ENCODE measurements at places on chromosomes 6 and 20.

- DNase-seq: no peak
Measured at GRCh38 chr6:166277018-166277417, 31.2 kb downstream of the PRR18 start.

DNA sequence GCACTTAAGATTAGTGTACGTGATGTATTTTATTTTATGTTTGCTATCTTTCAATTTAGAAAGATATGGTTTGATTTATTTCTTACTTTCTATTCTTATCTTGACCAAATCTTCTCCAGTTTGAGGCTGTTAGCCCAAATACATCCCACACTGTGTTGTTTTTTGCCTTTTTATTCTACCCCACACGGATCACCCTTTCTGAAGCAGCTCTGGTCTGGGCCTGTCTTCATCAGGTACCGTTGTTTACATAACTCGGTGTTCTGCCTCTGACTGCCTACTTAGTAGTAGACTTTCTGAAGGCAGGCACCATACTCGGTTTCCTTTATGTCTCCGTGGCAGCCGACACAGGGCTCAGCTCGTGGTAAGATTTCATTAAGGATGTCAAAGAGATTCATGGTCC, 95.0 kb downstream of the PHACTR1 start:
- DNase-seq: no peak

DNA sequence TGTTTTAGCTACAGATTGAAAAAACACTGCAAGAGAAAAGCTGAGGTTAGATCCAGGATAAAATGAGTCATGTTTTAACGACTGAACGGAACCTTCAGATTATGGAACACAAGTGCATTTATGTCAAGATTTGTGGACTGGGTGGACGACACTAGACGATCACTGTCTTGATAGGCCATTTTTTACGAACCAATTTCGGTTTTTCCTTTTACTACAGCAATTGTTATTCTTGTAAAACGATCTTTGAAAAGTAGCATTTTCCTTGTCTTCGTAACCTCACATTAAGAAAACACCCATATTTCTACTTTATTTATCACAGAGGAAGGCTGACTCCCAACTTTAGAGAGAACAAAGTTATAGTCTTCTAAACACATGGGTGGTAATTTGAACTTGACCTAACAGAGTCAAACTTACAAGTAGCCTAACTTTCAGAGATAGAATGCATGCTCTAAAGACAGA, 294.2 kb upstream of the TCF21 start:
- no peak for DNase-seq

GRCh38 chr6:168704678-168705077, 263.7 kb downstream of the SMOC2 start:
- DNase-seq: no peak

GRCh38 chr6:104596091-104596490, 263.6 kb downstream of the HACE1 start:
- no peak for DNase-seq

DNA sequence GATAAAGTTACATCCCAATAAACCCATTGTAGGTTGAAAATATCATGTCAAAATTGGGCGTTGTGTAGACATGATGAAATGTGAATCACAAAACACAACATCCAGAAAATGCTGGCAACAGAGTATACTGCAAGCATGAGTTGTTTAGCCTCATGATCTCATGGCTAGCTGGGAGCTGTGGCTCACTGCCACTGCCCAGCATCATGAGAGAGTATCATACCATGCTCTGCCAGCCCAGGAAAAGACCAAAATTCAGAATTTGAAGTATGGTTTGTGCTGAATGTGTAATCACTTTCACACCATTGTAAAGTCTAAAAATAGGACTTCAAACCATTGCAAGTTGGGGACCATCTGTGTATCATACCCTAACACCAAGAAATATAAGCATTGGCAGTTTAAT, 45.2 kb upstream of the SMAP1 start:
- no peak for DNase-seq

- no peak for DNase-seq
Measured at GRCh38 chr20:31894980-31895675, 24.7 kb downstream of the TTLL9 start.

- DNase-seq: no peak
Measured at GRCh38 chr6:82841309-82841708, 224.3 kb downstream of the UBE3D start.

DNA sequence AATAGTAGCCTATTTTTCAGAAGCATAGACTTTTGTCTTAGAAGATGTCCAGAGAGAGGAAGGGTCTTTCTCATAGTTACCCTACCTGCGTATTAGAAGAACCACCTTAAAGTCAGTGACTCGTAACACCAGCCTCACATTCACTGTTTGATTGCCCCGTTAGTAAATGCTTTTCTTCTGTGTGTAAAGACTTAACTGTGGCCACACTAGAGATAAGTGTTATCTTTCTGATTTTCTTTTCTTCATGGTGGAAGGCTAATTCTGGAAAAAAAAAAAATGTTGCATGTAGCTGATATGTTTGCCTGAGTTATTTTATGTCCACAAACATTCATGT, 83.9 kb downstream of the SAMD3 start:
- no peak for DNase-seq

- DNase-seq: peak; percentile 40
Measured at GRCh38 chr6:110875548-110876169, 1.1 kb downstream of the AMD1 start.

DNA sequence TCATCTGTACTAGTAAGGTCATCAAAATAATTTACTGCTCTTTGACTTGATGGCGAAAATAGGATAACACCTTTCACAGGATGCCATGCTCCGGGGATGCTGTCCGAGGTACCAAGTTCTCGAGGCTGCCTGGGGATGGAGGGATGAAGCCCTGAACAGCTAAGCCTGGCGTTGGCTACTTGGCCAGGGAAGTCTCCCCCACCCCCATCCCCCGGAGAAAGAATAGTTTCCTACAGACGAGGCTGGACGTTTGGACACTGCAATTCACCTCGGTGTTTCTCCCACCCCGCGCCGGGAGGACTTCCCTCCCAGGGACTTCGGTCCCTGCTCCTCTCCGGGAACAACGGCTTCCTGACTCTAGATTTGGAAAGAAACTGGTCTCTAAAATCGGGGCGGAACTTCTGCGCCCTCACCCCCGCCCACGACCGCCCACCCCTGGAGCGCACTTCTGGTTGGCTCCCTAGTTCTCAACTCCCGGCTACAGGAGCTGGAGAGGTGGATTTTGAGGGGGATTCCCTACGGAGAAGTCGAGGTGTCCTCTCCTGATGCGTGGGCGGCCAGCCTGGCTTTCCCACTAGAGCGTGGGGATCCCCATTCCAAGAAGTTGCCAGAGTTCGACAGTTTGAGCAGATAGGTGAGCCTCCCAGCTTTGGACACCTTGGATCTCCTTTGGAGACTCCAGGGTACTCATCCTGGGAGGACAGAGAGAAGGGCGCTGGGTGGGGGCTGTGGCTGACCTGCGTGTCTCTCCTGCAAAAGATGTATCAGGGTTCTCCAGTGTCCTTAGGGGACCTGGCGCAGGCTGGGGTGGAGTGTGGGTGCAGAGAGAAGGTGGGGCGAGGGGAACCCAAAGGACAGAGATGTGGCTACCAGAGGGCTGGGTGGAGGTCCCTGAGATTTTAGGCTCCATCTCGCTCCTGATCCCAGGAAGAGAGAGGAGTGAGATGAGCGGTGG, 1.1 kb downstream of the PCSK2 start:
- no peak for DNase-seq

DNA sequence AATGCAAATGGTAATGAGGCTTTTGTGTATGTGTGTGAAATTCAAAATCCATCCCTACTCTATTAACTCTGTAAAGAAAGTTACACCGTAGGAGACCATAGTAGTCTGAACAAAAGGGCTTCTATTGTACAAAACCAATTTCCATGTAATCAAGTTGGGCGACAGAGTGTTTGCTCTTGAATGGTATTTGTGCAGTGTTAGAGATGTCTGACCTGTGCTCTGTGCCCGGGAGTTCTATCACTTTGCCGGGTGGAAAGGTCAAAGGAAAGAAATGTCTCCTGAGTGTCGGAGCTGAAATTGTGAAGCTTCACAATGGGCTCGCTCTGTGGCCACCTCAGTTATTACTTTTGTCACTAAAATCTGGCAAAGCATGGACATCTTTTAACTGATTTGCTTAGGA, 312.0 kb downstream of the SAMD5 start:
- DNase-seq: no peak

GRCh38 chr6:146357578-146358430, 185.8 kb upstream of the RAB32 start:
- DNase-seq: no peak

GRCh38 chr20:41617059-41617901, 897 bp downstream of the CHD6 start:
- DNase-seq: no peak

GRCh38 chr6:157216570-157216969, 106.7 kb downstream of the TMEM242 start:
- DNase-seq: no peak

- DNase-seq: no peak
Measured at GRCh38 chr6:128363020-128363813, 157.2 kb downstream of the PTPRK start.

GRCh38 chr6:147057188-147057587, 147.0 kb upstream of the STXBP5 start:
- no peak for DNase-seq

GRCh38 chr6:157675831-157676230, 147.2 kb upstream of the SNX9 start:
- no peak for DNase-seq

- no peak for DNase-seq
Measured at GRCh38 chr6:141878686-141879085, 254.0 kb upstream of the GJE1 start.

DNA sequence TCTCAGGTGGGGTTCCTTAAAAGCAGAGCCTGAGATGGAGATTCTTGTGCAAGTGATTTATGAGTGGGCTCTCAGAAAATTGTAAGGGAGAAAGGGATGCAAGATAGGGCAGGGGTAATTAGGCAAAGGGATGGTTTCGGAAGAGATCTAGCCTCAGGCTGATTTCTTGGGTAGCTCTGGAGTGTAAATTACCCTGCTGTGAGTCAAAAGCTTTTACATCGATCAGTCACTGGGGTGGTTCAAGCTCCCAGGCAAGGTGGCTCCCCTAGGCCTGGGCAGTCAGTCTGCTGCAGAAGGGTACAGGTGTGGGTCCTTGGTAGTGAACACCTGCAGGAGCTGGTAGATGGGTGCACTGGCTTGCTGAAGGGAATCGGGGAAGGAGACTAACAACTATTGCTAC, 11.1 kb upstream of the PM20D2 start:
- no peak for DNase-seq

DNA sequence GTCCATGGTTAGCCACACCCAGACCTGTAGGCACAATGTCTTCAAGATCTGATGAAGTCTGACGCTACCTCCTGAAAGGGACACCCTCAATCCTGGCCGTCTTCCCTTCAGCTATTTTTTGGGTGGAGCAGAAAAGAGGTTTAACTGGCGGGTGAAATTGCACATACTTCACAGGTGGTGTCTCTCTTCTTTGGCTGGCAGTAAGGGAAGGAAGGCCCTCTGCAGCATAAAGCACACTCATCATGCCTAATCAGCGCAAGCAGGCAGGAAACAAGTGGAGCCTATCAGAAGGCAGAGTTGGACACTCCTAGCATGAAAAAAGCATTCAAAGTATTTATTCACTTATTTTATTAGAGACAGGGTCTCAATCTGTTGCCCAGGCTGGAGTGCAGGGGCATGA, 32.9 kb downstream of the PNLDC1 start:
- DNase-seq: no peak

DNA sequence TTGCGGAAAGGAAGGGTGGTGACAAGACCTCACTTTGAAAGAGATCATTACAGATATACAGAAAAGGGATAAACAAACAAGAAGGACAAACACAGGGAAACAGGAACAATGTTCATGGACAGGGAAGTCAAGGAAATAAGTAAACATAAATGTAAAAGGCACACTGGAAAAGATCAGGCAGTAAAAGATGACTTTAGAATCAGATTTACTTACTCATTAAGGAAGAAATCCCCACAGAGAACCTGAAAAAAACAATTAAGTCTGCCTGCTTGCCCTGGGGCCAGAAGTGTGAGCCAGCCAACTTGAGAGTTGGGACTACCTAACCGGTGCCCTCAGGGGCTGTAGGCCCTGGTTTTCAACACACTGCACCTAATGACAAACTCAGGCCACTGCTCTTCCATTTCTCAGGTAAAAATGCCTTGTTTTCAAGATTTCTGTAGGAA, 1.7 kb downstream of the APMAP start:
- no peak for DNase-seq

GRCh38 chr6:157632821-157633220, 190.2 kb upstream of the SNX9 start:
- DNase-seq: no peak

DNA sequence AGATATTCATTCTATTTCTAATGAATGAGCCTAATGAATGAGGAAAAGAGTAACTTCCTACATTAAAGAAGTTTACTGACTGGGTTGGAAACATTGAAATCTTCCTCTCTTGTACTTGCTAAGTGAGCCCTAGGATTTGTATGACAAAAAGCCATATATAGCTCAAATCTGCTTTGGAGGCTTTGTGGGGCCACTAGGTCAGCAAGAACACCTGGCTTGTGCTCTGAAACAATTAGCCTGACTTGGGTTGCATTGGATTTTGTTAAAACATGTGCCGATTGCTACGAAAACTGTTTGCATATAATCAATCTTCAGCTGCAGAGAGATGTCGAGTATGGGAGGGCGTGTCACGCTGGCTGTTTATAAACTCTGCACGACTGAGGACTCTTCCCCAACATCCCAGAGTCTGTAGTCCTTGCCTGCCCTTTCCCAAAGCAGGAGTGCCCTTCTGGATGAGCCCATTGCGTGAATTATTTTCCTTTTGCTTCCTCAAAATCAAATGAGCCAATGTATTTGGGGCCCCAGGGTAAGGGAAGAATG, 684.8 kb downstream of the DHX35 start:
- DNase-seq: no peak

DNA sequence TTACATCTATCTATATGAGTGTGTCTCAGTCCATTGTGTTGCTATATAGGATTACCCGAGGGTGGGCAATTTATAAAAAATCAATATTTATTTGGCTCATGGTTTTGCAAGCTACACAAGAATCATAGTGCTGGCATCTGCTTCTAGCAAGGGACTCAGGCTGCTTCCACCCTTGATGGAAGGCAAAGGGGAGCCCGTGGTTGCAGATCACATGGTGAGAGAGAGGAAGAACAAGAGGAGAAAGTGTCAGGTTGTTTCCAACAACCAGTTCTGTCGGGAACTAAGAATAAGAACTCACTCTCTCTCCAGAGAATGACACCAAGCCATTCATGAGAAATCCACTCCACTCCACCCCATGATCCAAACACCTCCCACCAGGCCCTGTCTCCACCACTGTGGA, 48.2 kb upstream of the TENT5A start:
- DNase-seq: no peak

Data from stimulated activated CD8-positive, alpha-beta memory T cell treated with anti-CD3 and anti-CD28 coated beads, Interleukin-15, amount 100 ng/mL, for 1 hour (primary cell).